Activated naive CD4-positive, alpha-beta T cell treated with anti-CD3 and anti-CD28 coated beads for 36 hours (primary cell): ENCODE measurements at places on chromosomes 12 and 14. TPM values are rescaled to one million over a fixed set of nuclear protein-coding genes. Genes with fewer than 3 reads are reported as not detected.

The PLEKHD1 gene
- total RNA-seq: not detected

GRCh38 chr12:100741084-100741711 lies 53.4 kb upstream of the ANO4 start:
- no peaks in the 10 kb centered on the region for H3K36me3 ChIP-seq
- no peaks in the 10 kb centered on the region for H3K4me1 ChIP-seq
- peak; percentile 8 for DNase-seq
- peaks cover 6% of the 10 kb centered on the region for H3K27me3 ChIP-seq

GRCh38 chr12:33602515-33602914 lies 162.9 kb upstream of the SYT10 start:
- no peak overlapping the region for H3K4me3 ChIP-seq
- no peak for DNase-seq
- no peaks in the 10 kb centered on the region for H3K4me1 ChIP-seq
- H3K27me3 ChIP-seq: no peaks in the 10 kb centered on the region
- H3K36me3 ChIP-seq: no peaks in the 10 kb centered on the region

The SSTR1 gene
- not detected for total RNA-seq

The VDR gene
- total RNA-seq: 56.4 TPM

DNA sequence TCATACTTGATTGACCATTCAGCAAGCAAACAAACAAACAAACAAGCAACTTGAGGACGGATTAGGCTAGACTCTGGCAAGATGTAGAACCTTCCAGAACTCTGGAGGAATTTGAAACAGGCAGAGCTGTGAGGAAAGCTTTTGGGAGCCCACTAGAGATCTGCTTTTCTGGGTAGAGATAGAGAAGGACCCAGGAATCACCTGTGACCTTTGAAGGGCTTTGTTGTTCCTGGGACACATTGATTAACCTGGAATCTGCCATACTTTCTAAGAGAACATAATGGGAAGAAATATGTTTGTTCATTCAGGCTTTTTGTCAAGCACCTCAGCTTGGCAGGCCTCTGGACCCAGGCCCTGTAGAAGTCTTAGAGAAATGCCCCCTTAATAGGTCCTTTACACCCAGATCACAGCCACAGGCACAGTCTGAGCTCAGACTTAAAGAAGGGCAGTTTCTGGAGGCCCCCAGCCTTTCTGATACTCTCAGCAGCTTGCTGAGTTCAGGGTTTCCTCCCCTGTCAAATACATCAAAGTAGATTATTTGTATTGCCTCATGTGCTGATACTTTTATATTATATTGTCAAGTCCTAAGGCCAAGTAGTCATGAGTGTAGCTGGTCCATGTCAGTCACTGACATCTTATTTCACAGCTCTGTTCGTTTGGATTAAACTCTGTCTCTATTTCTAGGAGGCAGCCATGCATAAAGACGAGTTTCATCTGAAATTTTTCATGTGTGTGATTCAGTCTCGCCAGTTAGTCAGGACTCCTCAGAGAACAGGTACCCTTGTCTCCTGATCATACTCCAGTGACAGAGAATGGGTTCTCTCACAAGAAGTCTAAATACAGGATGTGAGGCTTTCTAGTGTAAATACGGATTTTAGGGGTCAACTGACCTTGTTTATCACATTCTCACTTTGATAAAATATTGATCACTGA lies 1.1 kb upstream of the SENP1 start:
- peak overlapping the region; percentile 87 for H3K4me3 ChIP-seq
- H3K4me1 ChIP-seq: peaks cover 44% of the 10 kb centered on the region
- H3K27me3 ChIP-seq: no peaks in the 10 kb centered on the region
- no peaks in the 10 kb centered on the region for H3K36me3 ChIP-seq
- peak overlapping the region; percentile 96 for H3K27ac ChIP-seq

GRCh38 chr14:60326274-60326673 lies 77.3 kb downstream of the PPM1A start:
- DNase-seq: no peak
- H3K4me3 ChIP-seq: no peak overlapping the region

The RASSF8 gene
- total RNA-seq: 0.32 TPM

GRCh38 chr12:105220150-105220928 lies 15.6 kb downstream of the APPL2 start:
- peaks cover 12% of the 10 kb centered on the region for H3K36me3 ChIP-seq
- no peak for DNase-seq
- H3K4me3 ChIP-seq: no peak overlapping the region
- H3K27me3 ChIP-seq: no peaks in the 10 kb centered on the region
- peaks cover 12% of the 10 kb centered on the region for H3K4me1 ChIP-seq

DNA sequence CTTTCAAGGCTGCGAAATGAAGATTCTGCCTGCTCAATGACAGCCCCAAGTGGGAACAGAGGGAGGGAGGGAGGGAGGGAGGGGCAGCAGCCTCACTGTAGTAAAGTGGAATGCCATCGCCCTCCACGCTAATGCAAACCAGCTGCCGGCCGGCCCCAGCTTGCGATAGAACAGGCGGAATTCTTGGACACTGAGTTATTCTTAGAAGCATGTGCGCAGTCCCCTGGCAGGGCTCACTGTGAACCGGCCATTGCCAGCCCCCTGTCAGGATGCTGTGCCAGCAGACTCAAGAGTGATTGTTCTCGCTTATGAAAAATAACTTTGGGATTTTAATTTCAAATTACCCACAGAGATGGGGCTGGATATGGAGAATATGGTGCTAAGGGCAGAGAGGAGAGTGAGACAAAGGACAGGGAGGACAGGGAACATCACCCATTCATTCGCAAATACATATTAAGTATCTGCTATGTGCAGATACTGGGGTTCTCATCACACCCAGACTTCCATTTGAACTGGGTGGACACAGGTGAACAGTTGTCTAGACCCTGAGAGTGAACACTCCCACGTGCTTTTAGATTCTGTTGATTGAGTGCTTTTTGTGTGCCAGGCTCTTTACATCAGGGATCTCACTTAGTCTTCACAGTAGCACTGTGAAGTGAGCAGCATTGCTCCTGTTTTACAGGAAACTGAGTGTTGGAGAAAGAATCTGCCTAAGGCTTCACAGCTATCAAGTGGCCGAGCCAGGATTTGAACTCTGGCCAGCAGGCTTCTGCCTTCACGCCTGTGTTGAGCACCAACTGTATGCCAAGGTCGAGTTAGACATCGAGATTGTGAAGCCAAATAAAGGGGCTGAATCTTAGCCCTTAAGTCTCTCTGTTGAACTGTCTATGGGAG lies 192.9 kb downstream of the C12orf75 start:
- H3K36me3 ChIP-seq: no peaks in the 10 kb centered on the region
- DNase-seq: no peak
- no peaks in the 10 kb centered on the region for H3K4me1 ChIP-seq
- no peak overlapping the region for H3K4me3 ChIP-seq
- peaks cover 5% of the 10 kb centered on the region for H3K27me3 ChIP-seq
- no peak overlapping the region for H3K27ac ChIP-seq

DNA sequence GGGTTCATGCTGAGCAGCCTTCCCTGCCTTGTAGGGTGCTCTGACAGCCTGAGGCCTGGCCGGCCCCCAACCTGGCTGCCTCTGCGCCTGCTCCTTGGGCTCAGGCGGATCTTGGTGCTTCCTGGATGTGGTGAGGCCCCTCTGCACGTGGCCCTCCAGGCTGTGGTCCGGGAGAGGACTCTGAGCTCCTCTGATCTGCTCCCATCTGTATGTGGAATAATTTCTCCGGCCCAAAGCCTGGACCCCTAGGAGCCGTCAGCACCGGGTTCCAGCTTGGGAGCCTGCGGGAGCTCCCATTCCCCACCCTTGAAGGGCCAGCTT lies 21.3 kb upstream of the EIF2B2 start:
- H3K27me3 ChIP-seq: no peaks in the 10 kb centered on the region
- H3K4me1 ChIP-seq: no peaks in the 10 kb centered on the region
- H3K27ac ChIP-seq: no peak overlapping the region
- DNase-seq: no peak
- H3K4me3 ChIP-seq: no peak overlapping the region
- H3K36me3 ChIP-seq: no peaks in the 10 kb centered on the region
